ENCODE measurements at places on chromosomes 4 and X.

GRCh38 chrX:147910607-147911006 is 1.1 kb upstream of the FMR1 start:
- no peak for DNase-seq

DNA sequence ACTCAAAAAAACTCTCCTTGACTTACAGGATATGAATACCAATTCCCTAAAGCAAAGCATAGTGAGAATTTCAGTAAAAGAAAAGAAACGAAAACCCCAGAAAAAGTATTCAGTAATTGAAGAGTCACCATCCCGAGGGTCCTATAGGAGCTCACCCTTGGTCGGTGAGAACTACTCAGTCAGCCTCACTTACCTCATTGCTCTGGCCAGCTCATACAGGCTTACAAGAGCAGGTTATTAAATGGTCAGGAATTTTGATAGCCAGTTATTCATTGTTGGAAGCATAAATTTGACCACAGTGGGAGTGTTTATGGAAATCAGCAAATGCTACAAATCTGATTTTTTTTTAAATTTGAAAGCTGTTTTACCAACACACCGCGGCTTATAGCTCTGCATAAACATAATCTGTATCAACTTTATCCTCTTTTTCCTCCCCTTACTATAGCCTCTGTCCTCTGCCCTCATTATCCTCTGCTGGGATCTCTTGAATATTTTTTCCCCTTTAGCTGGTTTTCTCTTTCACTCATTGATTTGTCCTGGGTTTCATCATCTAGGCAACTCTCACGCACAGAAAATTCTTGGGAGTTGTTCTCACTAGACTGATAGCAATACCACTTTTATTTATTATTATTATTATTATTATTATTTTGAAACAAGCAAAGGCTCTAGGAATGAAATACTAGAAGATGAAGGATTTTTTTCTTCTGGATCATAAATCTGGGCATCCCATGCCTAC is 11.0 kb upstream of the CXCL2 start:
- DNase-seq, result no peak

DNA sequence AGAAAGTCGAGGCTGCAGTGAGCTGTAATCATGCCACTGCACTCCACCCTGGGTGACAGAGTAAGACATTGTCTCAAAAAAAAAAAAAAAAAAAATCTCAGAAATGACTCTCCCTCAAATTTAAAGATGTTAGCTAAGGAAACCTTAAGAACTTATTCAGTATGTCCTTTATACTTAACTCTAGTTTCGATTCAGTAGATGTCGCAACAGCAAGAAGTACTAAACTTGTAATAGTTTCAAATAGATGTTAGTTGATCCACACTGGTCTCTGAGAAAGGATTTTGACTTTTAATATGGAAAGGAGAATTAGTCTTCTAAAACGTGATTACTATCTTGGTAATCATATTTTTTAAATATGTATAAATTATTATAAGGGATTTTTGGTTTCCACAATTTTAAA is 29.6 kb downstream of the NKX3-2 start:
- no peak for DNase-seq

DNA sequence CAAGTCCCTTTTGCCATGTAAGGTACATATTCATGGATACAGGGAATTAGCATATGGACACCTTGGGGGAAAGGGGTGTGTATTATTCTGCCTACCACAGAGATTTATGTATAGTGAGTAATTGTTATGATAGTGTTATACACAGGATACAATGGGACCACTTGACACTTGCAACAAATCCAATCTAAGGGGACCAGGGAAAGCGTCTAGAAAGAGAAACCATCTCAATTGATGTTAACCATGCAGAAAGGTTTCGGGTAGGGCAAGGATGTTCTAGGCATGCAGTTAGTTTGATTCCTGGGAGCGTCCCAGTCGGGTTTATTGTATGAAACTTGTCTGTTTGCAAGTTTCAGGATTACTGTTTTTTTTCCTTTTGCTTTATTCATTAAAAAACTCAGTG is 34.2 kb downstream of the MMRN1 start:
- no peak for DNase-seq

DNA sequence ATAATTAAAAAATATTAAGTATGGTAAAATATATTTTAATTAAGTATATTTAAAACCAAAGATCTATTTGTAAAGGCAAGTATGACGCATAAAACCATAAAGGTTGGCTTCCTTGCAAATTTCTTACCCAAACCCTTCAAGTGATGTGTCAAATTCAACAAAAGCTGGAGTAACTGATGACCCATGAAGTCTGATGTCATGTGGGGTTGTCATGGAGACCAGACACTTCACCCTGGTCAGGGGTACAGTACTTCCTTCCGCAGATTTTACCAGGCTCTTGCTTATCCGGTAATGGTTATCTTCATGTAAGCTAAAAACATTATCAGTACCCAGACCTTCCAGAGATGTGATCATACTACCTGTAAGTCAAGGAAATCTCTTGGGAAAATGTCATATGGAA is 170.1 kb downstream of the WDFY3 start:
- no peak for DNase-seq

DNA sequence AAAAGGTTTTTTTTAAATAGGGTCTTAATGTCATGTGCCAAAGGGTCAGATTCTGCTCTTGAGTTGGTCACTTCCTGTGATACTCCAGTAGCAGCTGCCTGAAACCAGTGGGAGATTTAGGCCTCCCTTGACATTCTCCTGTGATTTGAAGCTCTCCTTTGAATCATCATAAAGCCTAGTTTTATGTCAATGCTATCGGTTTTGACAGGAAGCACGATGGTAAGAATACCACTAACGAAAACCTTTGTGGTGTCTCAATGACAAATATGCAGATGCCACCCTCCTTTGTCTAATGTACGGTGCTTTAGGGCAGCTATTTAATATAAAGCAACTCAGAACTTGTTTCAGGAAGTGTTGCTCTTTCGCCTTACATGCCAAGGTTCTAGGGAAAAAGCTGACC is 44.2 kb downstream of the CCNI start:
- no peak for DNase-seq

DNA sequence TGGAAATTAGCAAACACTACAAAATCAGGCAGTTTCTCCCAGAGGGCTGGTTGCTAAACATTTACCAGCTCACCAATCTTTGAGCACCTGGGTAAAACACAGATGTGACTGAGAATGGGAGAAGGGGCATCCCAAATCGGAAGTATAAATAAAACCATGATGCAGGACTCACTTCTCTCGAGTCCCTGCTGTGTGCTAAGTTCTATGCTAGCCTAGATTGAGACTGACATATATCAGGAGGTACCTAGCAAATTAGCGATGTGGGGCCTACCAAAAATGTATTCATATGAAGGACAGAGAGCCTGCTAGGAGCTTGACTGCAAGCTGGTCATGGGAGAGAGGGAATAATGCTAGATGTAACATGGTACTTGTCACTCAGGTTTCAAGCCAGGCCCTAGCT is 171.9 kb upstream of the PGRMC2 start:
- no peak for DNase-seq

DNA sequence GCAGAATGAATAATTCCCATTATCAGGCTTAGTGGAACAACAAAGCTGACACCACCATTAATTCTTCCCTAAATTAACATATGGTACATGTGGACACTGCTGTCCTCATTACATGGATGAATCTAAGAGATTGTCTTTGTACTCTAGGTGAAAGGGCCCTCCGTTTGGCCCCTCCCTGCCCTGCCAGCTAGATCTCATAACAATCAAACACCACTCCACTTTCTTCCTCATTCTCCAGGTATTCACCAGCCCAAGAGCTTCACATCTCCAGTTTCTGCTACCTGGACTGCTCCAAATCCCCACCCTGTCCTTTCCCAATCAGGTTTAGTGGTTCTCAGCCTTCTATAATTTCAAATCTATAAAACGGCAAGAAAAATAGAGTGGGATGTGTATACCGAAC is 3.8 kb downstream of the HSD17B11 start:
- no peak for DNase-seq

- DNase-seq, result no peak
Measured at GRCh38 chr4:52588771-52589591, 70.1 kb downstream of the USP46 start.

DNA sequence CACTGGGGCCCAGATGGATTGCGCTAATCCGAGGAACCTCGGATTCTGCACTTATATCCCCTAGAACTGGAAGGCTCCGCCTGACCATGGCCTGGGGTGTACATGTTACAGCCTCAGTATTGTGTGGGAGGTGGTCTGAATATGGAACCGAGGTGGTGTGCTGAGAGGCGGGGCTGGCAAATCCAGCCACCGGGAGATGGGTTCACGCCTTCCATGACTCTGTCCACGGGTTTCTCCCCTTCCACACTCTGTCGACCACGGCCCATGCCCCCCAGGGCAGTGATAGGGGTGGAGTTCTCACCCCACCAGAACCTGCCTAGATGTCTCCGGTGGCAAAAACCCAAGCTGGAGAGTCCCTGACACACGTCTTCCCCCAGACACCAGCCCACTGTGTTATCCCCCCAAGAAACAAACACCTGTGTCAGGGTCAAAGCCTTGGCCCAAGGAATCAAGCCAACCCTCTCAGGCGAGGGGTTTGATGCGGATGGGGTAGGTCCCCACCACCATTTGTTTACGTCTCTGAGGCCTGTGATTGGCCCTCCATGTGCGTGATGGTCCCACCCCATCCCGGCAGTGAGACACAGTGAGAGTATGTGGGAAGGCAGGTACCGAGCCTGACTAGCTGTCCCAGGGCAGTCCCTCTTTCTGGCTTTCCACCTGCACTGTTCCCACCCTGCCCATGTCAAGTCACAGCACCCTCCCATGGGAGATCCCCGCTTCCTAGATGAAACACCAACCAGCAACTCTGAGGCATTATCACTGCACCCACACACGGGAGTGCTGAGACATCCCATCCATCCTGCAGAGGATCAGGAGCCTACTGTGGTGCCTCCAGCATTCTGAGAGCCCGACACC is 6.6 kb upstream of the LOC101059915 start:
- no peak for DNase-seq

- no peak for DNase-seq
Measured at GRCh38 chr4:12118651-12119213, 690.0 kb upstream of the HS3ST1 start.

- DNase-seq, result no peak
Measured at GRCh38 chrX:55056820-55057674, 17.8 kb upstream of the PAGE2B start.

DNA sequence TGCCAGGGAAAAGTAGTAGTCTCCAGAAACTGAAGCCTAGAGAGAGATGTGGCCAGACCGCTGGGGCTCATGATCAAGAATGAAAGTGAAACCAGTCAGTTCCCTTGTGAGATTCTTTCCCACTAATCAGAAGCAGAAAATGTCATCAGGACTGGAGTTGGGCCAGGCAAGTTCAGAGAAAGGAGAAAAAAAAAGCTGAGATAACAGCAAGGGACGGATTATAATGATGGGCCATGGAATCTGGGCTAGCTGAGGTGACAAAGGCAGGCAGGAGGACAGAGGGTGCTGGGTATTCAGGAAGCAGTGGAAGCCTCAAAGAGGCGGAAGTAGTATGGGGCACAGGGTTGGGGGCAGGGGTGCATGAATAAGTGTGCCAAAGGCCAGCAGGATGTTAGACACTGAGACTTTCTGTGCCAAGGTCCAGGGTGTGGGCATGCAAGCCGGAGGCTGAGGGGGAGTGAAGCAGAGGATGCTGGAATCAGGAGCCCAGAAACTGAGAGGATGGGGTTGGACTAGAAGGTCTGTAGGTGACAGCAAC is 2.5 kb downstream of the CXorf38 start:
- no peak for DNase-seq

- no peak for DNase-seq
Measured at GRCh38 chr4:106299977-106300376, 16.0 kb downstream of the TBCK start.

GRCh38 chr4:83219344-83220331 is 65.0 kb downstream of the COQ2 start:
- DNase-seq, result peak; percentile 48

DNA sequence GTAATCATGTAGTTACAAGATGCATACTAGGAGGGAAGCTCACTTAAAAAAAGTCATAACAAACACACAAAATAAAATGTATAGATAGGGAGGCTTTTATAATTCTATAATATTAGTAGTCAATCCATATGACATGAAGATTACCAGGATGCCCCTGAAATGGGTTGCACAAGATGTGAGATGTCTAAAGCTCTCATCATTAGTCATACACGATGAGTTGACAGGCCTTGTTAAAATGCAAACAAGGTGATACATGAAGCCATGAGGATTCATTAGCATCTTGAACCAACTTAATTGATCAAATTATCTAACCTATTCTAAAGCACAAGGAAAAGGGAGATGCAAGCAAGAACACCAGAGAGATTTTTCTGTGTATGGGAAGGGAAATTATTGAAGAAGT is 470.2 kb downstream of the IQCM start:
- DNase-seq, result no peak

GRCh38 chr4:177118596-177118995 is 191.1 kb upstream of the NEIL3 start:
- DNase-seq, result no peak

DNA sequence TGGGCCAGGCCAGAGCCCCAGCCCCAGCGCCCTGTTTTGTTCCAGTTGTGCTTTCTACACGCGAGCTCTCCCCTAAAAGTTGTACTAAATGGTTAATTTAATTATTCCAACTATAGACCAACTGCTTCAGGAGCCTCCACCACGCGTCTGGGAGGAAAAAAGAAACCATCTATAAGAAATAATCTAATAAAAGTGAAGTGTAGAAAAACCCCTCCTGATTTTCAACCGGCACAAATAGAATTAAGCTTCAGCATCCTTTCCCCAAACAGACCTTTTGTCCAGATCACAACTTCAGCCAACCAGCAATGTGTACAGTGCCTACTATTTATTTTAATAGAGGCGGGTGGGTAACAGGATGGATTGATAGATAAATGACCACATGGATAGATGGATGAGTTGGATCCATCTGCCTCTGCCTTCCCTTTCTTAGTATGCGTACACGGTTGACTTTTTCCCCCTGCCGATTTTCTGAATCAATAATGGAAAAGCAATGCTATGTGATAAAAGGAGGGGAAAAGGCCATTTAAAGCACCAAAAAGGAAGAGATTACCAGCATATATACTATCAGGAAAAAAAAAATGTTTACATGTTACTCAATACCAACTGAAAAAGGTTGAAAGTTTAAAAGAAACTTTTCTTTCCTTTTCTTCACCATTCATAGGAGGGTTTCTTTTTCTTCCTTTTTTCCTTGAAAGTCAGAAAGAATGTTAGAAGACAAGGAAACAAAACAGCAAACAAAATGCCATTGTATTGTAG is 3.7 kb upstream of the PHOX2B start:
- DNase-seq, result no peak

- no peak for DNase-seq
Measured at GRCh38 chr4:14744346-14744745, 257.9 kb upstream of the CPEB2 start.

DNA sequence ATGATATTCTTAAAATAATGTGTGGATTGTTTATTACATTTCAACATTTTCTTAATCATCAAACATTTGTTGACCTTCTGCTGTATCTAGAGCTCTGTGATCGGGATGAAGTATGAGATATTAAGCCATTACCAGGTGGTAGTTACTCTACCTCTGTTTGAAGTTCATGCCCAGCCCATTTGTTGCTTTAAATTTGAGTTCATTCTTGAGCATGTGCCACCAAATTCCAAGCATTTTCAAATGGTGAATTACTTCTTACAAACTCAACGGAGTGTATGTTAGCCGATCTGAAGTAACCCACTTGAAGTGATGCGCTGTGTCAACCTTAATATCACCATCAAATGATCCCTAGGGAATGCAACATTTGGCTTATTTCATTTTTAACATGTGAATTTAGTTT is 7.3 kb upstream of the DTHD1 start:
- DNase-seq, result no peak

- no peak for DNase-seq
Measured at GRCh38 chr4:186260504-186261448, 5.2 kb upstream of the F11 start.

GRCh38 chrX:14362721-14363120 is 166.6 kb upstream of the GLRA2 start:
- no peak for DNase-seq

- no peak for DNase-seq
Measured at GRCh38 chr4:153227469-153228075, 23.3 kb downstream of the TRIM2 start.
